Germinal center (tissue), 1 donor: ENCODE measurements at places on chromosomes 1 and 21.

- no peak for DNase-seq
Observed at GRCh38 chr1:5980314-5981008, 11.8 kb downstream of the NPHP4 start.

- DNase-seq, result no peak
Observed at GRCh38 chr1:94852788-94853187, 32.6 kb downstream of the SLC44A3 start.

GRCh38 chr1:184555665-184556641 lies 169.1 kb downstream of the C1orf21 start:
- DNase-seq, result no peak

DNA sequence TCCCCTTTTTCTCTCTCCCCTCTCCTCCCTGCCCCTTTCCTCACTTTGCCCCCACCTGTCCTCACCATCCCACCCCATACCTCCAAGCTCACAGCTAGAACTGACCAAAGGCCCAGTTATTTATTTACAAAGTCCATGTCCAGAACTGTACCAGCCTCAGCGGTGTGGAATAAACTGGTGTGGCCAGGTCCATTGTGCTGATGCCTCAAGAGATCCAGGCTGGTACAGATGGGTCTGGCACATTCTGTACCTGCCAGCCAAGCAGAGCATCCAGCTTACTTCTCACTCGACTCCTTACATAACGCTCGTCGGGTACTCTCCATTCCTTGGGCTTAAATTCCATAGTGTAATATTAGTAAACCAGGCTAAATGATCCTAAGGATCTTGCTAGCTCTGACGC lies 11.8 kb downstream of the PDZK1IP1 start:
- DNase-seq, result no peak

DNA sequence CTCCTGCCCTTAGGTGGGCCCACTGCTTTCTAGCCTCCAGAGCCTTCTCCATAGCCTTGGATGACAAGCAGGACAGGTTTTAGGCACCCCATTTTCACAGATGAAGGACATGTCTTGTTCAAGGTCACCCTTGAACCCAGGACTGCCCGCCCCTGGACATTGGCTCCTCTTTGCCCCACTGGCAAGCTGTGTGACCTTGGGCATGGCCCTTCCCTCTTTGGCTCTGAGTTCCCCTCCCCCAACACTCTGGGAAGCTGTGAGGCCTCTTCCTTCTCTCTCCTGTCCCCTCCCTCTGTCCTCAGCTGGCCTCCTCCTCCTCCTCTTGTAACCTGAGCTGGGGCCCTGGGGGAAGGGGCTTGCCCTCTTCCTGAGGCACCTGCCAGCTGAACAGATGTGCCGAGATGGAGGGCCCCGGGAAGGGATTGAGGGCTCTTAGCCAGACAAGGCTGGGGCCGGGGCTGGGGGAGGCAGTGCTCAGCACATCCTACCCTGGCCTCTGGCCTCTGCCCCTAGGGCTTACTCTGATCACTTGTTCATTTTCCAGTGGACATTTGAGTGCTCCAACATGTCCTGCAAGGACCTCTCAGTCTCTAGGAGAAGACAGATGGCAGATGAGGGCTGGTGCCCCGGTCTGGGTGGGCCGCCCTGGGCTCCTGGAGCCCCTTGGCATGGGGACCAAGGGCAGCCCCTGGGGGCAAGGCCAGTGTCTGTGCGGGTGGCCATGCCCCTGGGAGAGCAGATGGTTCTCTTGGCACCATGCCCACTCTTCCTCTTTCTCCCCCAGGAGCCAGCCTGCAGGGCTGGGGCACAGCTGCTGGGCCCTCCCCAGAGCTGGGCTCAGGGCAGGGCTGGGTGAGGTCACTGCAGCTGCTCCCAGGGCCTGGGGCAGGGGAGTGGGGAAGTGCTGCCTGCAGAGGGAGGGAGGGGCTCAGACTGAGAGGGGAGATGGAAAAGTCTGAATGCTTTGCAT lies 10.7 kb downstream of the FOXO6 start:
- DNase-seq, result no peak

- DNase-seq, result no peak
Observed at GRCh38 chr1:107963008-107963407, 2.0 kb downstream of the VAV3 start.

DNA sequence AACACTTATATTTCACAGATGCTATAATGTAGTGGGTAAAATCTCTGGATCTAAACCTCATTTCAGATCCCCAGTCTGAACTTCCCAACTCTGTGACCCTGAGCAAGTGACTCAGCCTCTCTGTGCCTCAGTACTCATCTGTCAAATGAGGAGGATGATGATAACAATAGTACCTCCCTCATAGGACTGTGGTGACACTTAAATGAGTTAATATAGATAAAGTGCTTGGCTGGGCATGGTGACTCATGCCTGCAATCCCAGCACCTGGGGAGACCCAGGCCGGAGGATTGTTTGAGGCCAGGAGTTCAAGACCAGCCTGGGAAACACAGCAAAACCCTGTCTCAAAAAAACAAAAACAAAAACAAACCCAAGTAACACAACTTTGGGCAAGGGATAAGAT lies 4.7 kb upstream of the ECE1 start:
- no peak for DNase-seq

GRCh38 chr1:38213646-38214434 lies 167.2 kb upstream of the POU3F1 start:
- peak; percentile 21 for DNase-seq

DNA sequence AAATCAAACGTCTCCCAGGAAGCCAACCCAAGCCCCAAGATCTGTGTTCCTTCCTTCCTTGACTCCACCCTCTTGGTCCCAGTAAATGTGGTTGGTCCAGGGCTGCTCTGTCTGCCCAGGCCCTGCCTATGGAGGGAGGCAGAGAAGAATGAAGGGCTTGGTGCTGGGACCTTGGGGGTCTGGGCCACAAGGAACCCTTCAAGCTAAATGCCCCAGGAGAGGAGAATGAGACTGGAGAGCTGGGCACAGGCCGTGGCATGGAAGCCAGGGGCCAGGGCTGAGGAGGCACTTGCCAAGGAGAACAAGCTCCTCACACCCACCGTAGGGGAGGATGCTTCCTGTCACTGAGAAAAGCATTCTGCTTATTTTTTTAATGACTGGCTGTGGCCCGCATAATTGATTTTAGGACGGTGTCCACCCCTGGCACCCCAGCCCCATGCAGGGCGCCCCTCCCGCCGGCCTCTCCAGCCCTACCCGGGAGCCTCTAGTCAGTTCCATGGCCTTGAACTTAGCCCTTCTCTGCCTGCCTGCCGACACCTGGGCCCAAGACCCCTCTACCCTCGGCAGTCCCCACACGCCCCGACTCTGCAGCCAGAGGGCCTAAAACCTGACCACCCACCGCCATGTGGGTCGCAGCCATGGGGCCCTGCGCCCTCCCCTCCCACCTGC lies 889 bp downstream of the CLEC20A start:
- DNase-seq, result no peak

GRCh38 chr1:167200749-167201148 lies 19.9 kb upstream of the POU2F1 start:
- DNase-seq, result no peak

- DNase-seq, result no peak
Observed at GRCh38 chr1:24009406-24009805, 29.3 kb upstream of the SRSF10 start.

GRCh38 chr1:89363196-89363595 lies 663 bp upstream of the GBP6 start:
- no peak for DNase-seq

DNA sequence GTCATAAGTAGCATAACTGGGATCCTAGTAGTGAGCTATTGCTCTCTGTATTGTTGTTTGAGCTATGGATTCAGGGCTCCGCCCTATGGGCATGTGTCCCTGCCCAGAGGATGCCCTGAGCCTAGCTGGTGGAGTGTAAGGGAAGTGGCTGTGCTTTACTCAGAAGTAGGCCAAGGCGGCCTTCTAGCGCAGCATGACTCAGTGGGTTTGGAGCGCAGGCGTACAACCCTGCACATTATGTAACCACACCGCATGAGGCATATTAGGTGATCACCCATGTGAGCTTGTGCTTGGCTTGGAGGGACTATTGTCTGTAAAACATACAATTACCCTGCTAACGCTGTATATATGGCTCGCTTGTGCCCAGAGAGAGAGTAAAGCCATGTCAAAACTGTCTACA lies 11.1 kb upstream of the UBE2U start:
- no peak for DNase-seq

GRCh38 chr1:43558346-43558841 lies 27.7 kb downstream of the PTPRF start:
- no peak for DNase-seq

DNA sequence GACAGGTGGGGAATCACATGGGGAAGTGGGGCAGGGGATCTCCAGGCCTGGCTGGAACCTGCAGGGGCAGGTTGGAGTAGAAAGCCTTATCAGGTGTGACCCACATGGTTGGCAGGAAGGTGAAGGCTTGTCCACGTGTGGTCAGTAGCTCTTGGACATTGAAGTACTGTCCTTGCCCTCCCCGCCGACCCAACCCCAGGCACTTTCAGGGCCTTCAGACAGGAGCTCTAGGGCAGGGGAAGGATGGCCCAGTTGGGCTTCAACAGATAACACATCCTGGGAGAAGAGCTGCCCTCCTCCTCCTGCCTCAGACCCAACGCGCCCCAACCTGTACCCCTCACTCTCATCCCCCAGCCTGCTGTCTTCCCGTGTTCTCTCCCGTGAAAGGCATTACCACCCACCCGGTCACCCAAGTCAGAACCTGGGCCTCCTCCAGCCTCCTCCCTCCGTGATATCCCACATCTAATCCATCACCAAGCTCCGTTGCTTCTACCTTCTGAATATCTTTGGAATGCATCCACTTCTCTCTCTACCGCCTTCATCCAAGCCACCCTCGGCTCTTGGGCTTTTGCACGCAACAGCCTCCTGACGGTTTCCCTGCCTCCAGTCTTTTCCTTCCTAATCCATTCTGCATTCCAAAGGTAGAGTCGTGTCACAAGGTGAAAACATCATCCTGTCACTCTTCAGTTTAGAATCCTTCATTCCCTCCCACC lies 15.9 kb downstream of the PTPRF start:
- DNase-seq, result no peak

GRCh38 chr1:246815693-246816270 lies 91.6 kb downstream of the SCCPDH start:
- no peak for DNase-seq

GRCh38 chr1:186655876-186656275 lies 24.3 kb downstream of the PTGS2 start:
- DNase-seq, result no peak

DNA sequence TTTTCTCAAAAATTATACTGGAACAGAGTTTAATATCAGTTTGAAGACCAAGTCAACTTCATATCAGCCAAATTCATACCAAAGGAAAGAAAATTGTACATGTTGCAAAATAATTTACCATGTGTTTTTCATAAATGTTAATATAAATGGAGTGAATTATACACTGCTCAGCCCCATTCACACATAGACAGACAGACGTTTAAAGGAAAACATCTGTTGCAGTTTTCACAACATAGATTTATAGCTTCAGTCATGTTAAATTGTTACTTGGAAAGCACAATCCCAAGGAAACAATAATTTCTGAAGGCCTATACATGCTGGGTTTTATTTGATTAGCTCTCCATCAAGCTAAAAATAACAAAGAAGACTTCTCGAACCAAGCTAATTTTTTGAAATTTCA lies 27.8 kb upstream of the HYI start:
- DNase-seq, result no peak

- DNase-seq, result no peak
Observed at GRCh38 chr1:36691374-36691773, 208.7 kb upstream of the CSF3R start.

GRCh38 chr1:54086754-54087153 lies 33.3 kb downstream of the TCEANC2 start:
- DNase-seq, result no peak

GRCh38 chr1:55179177-55179835 lies 35.9 kb downstream of the USP24 start:
- no peak for DNase-seq

DNA sequence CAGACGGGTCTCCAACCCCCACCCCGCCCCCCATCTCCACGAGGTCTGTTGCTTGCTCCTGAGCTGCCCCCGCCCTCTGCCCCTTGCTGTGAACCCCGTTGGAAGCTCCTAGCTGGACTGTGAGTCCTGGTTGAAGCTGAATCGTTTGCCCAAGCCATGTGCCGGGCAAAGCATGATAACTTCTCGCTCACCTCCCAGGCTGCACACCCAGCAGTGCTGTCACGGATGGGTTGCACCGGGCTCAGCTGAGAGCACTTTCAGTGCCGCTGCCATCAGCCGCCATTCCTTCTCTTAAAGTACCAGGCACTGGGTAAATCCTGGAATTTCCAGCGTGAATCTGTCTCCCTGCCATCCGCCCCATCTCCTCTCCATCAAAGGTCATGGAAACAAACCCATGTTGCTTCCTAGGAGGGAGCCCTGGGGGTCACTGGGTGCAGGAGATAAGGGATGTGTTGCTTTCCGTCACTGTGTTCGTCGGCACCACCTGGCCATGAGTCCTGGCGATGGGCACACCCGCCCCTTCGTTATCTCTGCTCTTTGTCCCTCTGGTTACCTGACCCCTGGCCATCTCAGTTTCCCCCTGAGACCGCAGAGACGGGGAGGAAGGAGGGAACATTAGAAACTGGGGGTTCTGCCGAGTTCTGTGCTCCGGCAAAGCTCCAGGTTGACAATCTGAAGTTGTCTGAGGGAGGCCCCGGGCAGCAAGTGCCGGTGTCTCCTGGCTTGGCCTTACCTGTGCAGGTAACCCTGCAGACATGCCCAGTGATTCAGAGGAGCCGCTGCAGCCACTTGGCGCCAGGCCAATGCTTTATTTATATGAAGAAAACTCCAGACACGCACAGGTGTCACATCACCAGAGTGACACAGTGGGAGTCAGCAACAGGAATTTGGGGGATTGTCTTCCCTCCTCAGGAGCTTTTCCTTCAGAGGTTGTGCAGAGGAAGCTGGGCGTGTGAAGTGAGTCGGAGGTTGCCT lies 2.7 kb downstream of the PDE9A start:
- no peak for DNase-seq

DNA sequence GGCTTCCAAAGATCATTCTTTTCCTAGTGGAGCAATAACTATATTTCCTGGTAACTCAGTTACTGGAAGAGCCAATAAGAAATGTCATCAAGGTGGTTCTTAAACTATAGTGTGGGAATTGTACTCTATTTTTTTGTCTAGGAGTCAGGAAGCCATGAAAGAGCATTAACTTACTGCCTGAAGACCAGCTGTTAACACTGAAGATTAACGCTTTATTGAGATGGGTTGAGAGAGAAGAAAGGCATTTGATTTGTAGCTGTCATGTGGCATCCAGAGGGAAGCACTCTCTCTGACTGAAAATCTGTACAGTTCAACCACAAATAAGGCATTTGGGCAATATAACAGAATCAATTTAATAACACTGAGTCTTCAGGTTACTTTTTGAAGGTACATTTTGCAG lies 76.0 kb downstream of the DNM3 start:
- no peak for DNase-seq

- DNase-seq, result no peak
Observed at GRCh38 chr1:177710696-177711620, 258.9 kb downstream of the SEC16B start.

- no peak for DNase-seq
Observed at GRCh38 chr1:152795686-152796085, 835 bp upstream of the LCE1D start.

- no peak for DNase-seq
Observed at GRCh38 chr1:1391225-1391624, 7.9 kb downstream of the CCNL2 start.
